Daoy (cell line): ENCODE measurements at places on chromosomes 5 and 9. TPM values are rescaled to one million over a fixed set of nuclear protein-coding genes. Genes with fewer than 3 reads are reported as not detected.

PTGES gene
- total RNA-seq, result 3.9 and 4.5 TPM in 2 replicates

CMBL gene
- 1.2 and 1.4 TPM in 2 replicates for total RNA-seq

PCDHGA5 gene
- total RNA-seq, result 0.23 and 0.39 TPM in 2 replicates

KCTD16 gene
- total RNA-seq, result 0.63 and 0.65 TPM in 2 replicates

ARHGEF39 gene
- total RNA-seq, result 2.9 and 4.2 TPM in 2 replicates

GDA gene
- total RNA-seq, result 1.0 and 3.7 TPM in 2 replicates

ANXA6 gene
- 178 and 190 TPM in 2 replicates for total RNA-seq

SHISAL2B gene
- not detected in 2 replicates for total RNA-seq

ARL14EPL gene
- total RNA-seq, result 1.3 TPM in 1 of 2 replicates, not detected in the other

PPP3R2 gene
- total RNA-seq, result not detected in 2 replicates

- DNase-seq, result no peak
These were observed 92.1 kb upstream of the IER5L start for GRCh38 chr9:129270205-129270604.

- DNase-seq, result no peak
These were observed 55.2 kb upstream of the JAK2 start for GRCh38 chr9:4929917-4930316.

- no peak for DNase-seq
These were observed 236.6 kb upstream of the FBXL7 start for GRCh38 chr5:15263406-15263805.

GRCh38 chr5:173615884-173616576 lies 420 bp downstream of the BOD1 start:
- peak; percentile 80 for DNase-seq

- peak; percentile 84 for DNase-seq
These were observed 225.8 kb downstream of the FANCC start for GRCh38 chr9:95091601-95092261.

GRCh38 chr9:122991370-122991830 lies 42.1 kb upstream of the GPR21 start:
- DNase-seq, result peak; percentile 88

- peak; percentile 92 for DNase-seq
These were observed at the start of gene SPARC for GRCh38 chr5:151686674-151687407. SPARC (minus strand) TSS chr5:151686915; CDS start chr5:151676188, 10,727 bp downstream.

GRCh38 chr9:14347406-14348122 lies 33.6 kb upstream of the NFIB start:
- DNase-seq, result peak; percentile 49

- no peak for DNase-seq
These were observed 69.1 kb downstream of the PBX3 start for GRCh38 chr9:125816321-125816720.

DNA sequence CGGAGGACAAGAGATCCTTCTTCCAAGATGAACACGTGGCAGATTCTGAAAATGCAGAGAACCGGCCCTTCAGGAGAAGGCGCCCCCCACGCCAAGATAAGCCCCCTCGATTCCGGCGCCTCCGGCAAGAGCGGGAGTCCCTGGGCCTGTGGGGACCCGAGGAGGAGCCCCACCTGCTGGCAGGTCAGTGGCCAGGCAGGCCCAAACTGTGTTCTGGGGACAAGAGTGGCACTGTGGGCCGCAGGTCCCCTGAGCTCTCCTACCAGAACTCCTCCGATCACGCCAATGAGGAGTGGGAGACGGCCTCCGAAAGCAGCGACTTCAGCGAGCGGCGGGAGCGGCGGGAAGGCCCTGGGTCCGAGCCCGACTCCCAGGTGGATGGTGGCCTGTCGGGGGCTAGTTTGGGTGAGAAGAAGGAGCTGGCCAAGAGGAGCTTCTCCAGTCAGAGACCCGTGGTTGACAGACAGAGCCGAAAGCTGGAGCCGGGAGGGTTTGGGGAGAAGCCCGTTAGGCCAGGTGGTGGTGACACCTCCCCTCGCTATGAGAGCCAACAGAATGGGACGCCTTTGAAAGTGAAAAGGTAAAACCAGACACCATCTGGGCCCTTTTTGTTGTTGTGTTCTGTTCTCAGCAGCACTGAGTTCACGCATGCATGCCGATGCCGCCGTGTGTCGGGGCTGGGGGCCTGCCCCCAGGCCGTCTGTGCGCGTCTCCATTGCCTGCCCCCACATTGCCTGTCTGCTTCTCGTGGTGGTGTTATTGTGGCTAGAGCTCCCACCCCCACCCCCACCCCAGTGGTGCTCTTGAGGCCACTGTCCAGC lies 26.6 kb upstream of the POMT1 start:
- no peak for DNase-seq

DNA sequence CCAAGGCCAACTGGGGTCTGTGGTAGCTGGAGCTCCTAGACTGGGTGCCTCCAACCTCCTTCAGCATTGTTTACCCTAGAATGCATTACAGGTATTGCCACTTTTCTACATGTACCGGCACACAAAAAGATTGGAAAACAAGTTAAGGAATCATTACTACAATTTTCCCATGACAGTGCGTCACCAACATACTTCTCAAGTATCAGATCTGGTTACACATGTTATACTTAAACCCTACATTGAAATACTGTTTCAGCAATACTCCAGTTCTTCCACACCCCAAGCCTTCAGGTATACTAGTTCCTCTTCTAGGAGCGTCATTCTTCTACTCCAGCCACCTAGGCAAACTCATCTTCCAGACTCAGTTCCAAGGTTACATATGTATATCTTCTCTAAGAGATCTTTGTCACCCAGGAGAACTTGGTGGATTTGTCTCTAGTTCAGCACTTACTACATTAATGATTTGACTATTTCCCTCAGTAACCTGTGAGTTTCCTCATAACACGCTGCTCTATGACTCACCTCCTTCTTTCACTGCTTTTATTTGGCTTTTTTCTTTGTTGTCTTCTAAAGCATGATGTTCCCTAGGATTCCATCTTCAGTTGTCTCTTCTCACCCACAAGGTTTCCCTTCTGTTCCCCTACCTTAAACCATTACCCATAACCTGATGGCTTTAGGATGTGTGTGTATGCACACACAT lies 217.0 kb downstream of the AP3B1 start:
- no peak for DNase-seq

- no peak for DNase-seq
These were observed 10.5 kb downstream of the CDHR2 start for GRCh38 chr5:176559683-176560082.

DNA sequence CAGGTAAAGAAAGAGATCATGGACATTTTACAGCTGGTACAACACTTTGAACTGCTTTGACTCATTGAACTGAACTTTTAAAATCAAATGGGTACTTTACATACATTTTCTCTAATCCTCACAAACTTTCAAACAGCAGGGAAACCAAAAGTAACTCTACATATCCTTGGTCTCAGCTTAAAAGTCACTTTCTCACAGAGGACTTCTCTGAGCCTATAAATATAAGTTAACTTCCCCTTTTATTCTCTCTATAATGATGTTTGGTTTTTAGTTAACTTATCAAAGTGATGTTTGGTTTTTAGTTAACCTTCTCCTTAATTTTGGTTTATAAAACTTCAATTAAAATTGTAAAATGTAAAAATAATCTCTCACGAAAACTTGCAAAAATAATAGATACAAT lies 209.8 kb downstream of the MCTP1 start:
- DNase-seq, result no peak

DNA sequence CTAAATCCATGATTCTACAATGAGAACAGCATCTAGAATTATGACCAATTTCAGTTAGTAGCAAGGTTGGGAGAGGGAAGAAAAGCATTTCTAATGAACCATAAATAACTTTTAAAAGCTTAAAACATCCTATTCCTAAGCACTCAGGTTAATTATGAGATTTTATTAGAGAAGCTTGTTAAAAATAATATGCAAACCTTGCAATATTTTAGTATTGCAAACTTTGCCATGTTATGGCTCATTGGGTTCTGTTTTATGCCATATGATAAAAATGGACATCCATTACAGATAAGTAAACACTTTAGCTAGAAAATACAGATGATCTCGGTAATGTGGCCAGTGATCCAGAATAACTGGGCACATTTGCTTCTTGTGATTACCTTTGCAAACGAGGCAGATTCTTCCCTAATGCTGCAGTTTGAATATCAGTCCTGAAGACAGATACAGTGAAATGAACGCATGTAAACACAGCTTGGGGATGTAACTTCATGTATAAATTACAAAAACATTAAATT lies 447.0 kb downstream of the PLK2 start:
- no peak for DNase-seq

- DNase-seq, result no peak
These were observed 62.2 kb downstream of the INIP start for GRCh38 chr9:112655668-112656067.
